ENCODE measurements at places on chromosomes 2 and 18. TPM values are rescaled to one million over a fixed set of nuclear protein-coding genes. Genes with fewer than 3 reads are reported as not detected.

Gene KLHL41
- 0.11 TPM for total RNA-seq

Gene POLR1B
- total RNA-seq, result 16.5 TPM

Gene CYS1
- 7.1 TPM for total RNA-seq

Gene EHD3
- total RNA-seq, result 31.7 TPM

Gene RSAD2
- total RNA-seq, result not detected

Gene HOXD10
- 17.2 TPM for total RNA-seq

Gene ONECUT2
- total RNA-seq, result not detected

Gene ANKRD62
- not detected for total RNA-seq

Gene RESP18
- total RNA-seq, result not detected

Gene LRATD1
- total RNA-seq, result 1.2 TPM

Gene ALKAL2
- not detected for total RNA-seq

Gene AOX1
- 47.9 TPM for total RNA-seq

Gene IL36G
- total RNA-seq, result not detected

Gene GIGYF2
- total RNA-seq, result 69.0 TPM

Gene IRS1
- total RNA-seq, result 18.8 TPM

Gene DES
- 0.51 TPM for total RNA-seq

Gene SGPP2
- total RNA-seq, result not detected

Gene WDSUB1
- total RNA-seq, result 4.2 TPM

Gene DPP4
- 39.9 TPM for total RNA-seq

Gene CPO
- total RNA-seq, result not detected
